EL (cell line): ENCODE measurements at places on chromosomes 3 and 15.

DNA sequence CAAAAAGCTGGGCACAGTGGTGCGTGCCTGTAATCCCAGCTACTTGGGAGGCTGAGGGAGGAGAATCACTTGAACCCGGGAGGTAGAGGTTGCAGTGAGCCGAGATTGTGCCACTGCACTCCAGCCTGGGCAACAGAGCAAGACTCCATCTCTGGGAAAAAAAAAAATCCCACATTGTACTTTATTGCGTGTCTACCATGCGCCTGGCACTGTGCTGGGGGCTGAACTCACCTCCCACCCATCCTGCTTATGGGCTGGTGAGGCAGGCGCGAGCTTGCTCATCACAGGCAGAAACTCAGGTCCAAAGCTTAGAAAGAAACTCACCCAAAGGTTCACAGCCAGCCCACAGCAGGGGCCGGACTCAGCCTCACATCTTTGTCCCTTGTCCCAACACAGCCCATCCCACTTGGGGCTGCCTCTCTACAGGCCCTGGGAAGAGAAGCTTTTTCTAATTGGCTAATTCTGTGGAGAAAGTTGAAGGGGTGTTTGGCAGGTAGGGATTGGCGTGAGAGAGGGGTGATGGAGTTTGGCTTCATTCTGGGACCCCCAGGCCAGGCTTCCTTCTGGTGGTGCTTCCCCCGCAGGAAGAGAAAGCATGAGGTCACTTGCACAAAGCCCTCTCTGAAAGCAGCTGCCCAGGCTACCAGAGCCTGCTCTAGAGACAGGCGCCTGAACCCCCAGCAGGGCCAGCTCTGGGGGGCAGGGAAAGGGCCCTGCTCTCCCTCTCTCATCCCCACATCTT is 122.6 kb upstream of the SMAD3 start:
- DNase-seq: no peak

DNA sequence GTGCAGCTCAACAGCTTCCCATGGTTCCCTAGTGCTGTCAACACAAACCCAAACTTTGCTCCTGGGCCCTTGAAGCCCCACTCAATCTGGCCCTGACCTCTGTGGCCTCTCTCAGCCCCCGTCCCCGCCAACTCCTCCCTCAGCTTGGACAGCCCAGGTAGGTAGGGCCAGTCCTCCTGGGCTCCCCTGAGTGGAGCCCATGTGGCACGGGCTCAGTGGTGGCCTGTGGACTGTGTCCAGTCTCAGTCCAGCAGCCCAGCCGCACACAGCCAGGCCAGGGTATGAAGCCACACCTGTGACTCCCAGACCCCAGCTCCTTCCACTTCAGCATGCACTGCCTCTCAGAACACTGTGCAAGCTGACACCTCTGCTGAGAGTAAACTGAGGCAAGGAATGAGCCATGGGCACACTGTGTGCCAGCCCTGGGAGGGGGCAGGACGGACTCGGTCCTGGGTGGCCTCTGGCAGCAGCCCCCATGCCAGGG is 11.5 kb downstream of the PLXND1 start:
- no peak for DNase-seq

- peak; percentile 19 for DNase-seq
These were observed 617.4 kb downstream of the CADM2 start for GRCh38 chr3:85576091-85576690.

- no peak for DNase-seq
These were observed 7.4 kb downstream of the EEFSEC start for GRCh38 chr3:128160661-128161060.

- no peak for DNase-seq
These were observed 24.4 kb downstream of the MORC1 start for GRCh38 chr3:109093561-109093960.

- DNase-seq: no peak
These were observed 856.1 kb downstream of the SI start for GRCh38 chr3:164222197-164222596.

- DNase-seq: peak; percentile 55
These were observed 177.1 kb upstream of the PFN2 start for GRCh38 chr3:150147776-150148175.

DNA sequence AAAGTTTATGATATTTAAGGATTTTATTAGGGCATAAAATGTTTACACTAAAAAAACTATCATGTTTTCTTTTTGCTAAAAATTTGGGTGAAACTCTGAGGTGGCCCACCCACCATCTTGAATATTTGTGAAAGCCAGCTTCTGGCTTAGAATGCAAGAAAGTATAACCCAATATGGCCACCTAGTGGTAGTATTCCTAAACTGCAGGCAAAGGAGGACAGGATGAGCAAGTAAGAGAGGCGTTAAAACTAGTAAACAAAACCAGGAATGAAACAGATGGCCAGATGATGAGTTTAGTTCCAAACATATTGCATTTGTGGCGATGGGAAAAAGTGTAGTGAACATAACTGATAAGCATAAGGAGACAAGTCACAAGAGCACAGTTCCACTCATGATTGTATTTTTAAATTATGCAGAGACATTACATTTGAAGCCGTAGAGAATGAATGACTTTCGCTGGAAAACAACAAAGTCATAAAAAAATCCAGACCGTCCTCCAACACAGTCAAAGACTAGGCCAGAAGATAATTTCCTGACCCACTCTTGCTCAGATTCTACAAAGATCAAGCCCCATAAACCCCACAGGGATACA is 103.3 kb upstream of the PRTG start:
- DNase-seq: peak; percentile 79

DNA sequence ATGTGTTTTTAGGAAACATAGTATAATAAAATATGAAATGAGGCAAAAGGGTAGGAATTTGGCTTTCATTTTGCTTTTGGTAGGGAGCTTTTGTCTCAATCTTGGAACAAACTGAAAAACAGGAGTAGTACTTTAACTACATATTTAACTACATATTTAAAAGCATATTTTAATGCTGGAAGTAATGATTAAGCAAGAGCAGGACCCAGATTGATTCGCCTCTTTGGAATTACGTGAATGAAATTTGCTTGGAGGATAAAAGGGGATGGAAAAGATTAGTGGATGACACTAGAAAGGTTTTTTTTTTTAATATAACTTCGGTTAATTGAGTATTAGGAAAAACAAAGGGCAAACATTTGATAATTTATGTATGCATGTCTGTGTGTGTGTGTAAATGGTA is 11.2 kb upstream of the TMEM212 start:
- peak; percentile 66 for DNase-seq

GRCh38 chr3:36193448-36193847 is 186.9 kb upstream of the STAC start:
- peak; percentile 3 for DNase-seq

GRCh38 chr3:31232055-31233025 is 300.4 kb upstream of the STT3B start:
- peak; percentile 56 for DNase-seq

DNA sequence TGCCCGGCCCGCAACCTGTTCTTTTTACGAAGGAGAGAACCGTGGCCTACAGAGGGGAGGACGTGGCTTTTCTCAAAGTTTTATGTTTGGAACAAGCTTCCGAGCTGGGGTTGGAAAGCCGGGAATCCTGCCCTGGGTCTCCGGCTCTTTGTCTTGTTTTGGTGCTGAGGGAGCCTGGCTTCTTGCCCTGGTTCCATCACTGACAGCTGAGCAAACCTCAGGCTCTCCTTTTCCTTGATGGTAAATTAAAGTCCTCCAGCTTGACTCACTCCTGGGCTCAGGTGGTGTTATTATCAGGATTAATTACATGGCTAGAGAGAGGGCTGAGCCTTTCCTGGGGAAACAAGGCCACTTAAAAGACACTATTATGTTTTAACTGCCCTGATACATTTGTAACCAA is 289.5 kb upstream of the RGMA start:
- DNase-seq: no peak

- no peak for DNase-seq
These were observed 13.0 kb downstream of the TMEM44 start for GRCh38 chr3:194620196-194620595.

DNA sequence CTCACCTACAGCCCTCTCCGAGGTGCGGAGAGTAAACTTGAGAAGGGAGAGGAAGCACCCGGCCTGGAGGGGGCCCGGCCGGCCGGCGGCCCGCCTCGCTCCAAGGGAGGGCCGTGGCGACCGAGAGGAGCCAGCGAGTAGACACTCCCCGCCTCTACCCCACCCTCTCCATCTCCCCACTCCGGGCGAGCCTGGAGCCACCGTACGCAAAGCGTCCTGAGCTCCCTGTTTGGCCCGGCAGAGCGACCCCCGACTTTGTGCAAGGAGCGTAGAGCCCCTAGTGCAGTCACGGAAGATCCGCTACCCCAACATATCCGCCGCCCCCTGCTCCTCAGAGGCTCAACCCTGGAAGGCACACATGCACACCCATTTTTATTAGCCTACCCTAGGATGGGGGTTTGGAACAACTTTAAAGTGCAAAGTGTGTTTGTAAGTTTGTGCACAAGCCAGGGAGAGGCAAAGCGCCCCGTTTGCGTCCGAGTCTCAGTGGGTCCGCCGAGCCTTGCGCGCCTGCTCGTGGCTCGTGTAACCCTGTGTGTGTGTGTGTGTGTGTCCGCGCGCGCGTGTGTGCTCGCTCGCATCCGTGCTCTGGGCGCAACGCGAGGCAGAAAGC is 508 bp upstream of the SMAD6 start:
- DNase-seq: no peak

DNA sequence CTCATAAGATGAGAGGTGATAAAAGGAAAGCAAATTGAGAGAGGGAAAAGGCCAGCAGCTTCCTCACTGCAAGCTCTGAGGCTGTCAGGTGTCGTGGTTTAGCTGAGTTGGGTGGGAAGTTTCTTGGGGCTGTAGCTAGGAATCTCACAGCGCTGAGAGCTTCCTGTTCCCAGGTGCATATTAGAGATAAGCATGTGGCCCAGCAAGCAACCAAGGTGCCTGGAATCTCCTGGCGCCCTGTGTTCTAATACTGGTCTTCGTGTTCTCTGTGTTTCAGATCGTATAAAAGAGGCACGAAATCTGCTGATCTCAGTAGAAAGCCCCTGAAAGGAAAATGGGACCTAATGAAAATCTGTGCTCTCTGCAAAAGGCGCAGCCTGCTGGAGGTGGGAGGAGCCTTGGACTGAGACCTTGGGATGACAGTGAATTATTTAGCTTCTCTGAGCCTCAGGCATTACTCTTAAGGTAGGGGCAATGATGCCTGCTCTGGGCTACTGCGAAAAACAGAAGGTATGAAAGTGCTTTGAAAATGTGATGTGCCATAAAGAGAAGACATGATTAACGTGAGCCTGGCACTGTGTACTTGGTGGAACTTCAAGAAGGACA is 499.9 kb downstream of the TBL1XR1 start:
- no peak for DNase-seq

GRCh38 chr3:72068621-72069020 is 283.7 kb upstream of the PROK2 start:
- DNase-seq: peak; percentile 6

DNA sequence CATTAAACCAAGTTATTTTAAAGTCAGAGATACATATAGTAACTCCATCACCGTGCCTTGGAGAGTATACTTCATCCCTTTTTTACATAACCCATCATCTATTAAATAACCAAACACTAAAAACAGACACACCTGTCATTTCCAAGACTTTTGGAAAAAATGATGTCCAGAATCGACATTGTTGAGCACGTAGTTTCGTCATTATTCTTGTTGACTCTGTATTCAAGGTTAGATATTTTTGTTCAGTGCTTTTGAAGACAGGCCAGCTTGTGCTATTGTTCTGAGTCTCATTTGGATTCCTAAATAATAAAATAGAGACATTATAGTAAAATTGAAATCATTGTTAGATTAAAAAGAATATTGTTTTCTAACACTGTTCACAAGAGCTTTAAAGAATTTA is 51.2 kb downstream of the BCHE start:
- no peak for DNase-seq

DNA sequence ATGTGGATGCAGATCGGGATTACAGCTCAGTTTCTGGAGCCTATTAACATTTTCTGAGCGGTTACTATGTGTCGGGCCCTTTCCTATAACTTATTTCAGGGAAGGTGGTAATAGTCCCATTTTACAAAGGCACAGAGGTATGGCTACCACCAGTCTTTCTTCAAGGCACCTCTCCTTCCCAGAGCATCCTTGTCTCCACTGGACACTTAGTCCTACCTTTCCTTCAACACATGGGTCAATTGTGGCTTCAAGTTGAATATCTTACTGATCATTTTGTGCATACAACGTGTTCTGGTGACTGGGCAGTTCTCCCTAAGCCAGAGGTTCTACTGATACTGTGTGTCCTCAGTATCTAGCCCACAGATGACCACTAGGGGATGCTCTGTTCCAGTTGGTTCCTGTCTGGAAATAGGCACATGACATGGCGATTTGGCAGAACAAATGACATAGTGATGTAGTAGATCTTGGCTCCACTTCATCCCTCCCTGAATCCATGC is 60.7 kb upstream of the CMTM8 start:
- DNase-seq: peak; percentile 76

DNA sequence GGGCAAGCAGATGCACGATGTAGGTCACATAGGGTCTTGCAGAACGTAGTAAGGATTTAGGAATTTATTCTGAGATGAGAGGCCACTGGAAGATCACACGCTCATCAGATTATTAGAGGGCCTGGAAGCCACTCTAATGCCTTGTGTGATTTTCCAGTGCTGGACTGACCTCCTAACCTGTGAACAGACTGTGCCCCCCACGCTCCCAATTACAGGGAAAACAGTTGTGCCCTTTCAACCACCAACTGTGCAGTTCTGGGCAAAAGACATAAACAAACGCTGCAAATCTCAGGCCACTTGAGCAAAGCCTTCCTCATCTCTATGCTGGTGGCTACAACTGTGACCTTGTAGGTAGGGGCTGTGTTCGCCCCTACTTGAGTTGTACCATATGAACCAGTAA is 48.2 kb upstream of the BOC start:
- no peak for DNase-seq

- no peak for DNase-seq
These were observed 27.6 kb upstream of the GPR171 start for GRCh38 chr3:151230646-151231045.

DNA sequence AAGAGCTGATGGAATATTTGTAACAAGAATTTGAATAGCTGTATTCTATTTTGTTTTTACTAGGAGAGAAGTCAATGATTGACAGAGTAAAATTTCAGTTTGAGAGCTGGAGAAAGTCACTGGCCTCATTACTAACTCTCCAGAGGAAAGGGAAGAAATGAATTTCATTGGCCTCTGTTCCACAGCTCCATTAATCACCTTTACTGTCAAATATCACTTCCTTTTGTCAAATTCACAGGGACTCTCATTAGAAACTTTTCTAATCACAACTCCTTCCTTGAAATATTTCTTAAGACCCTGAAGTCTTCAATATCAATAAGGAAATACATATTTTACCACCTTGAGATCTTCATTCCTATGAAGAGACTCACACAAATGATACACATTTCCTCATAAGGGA is 379.9 kb upstream of the RASGRP1 start:
- no peak for DNase-seq

GRCh38 chr3:113157408-113158030 is 53.8 kb upstream of the BOC start:
- DNase-seq: no peak

GRCh38 chr15:89806210-89806558 is 8.5 kb downstream of the ANPEP start:
- no peak for DNase-seq

- DNase-seq: peak; percentile 66
These were observed 63.6 kb downstream of the FAM81A start for GRCh38 chr15:59501597-59501996.

- DNase-seq: no peak
These were observed 42.9 kb upstream of the PLCL2 start for GRCh38 chr3:16841904-16842271.

- DNase-seq: peak; percentile 73
These were observed 7.1 kb downstream of the CELF6 start for GRCh38 chr15:72312605-72313447.
